ENCODE measurements at places on chromosomes 5 and 9.

- peak; percentile 20 for DNase-seq
Measured at GRCh38 chr5:58241389-58241788, 218.5 kb downstream of the PLK2 start.

GRCh38 chr5:172178991-172179989 lies 8.7 kb downstream of the STK10 start:
- no peak for DNase-seq

- DNase-seq, result no peak
Measured at GRCh38 chr5:158349987-158350386, 491.0 kb upstream of the CLINT1 start.

- DNase-seq, result no peak
Measured at GRCh38 chr5:179267671-179268083, 77.6 kb downstream of the ADAMTS2 start.

- no peak for DNase-seq
Measured at GRCh38 chr9:22157828-22158227, 148.7 kb upstream of the CDKN2B start.

GRCh38 chr5:61461417-61461816 lies 129.4 kb downstream of the ZSWIM6 start:
- DNase-seq, result peak; percentile 64

DNA sequence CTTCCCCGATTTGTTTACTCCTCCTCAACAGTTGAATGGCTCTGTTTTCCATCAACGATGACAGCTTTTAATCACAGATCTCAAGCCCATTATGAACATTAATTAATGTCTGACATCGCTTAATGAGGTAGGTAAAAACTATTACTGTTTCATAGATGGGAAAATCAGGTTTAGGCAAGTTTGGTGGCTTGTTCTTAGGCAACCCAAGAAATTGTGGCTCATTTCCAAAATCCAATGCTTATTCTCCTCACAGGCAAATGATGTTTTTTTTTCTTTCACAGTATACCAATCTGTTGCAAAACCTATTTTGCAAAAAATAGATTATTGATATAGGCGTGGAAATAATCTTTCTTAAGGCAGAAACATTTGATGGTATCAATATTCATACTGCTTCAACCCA lies 70.8 kb upstream of the CHD1 start:
- no peak for DNase-seq

GRCh38 chr9:127561491-127562278 lies 50.4 kb upstream of the STXBP1 start:
- peak; percentile 66 for DNase-seq

GRCh38 chr5:75610201-75610600 lies 1.1 kb upstream of the ANKDD1B start:
- peak; percentile 10 for DNase-seq

DNA sequence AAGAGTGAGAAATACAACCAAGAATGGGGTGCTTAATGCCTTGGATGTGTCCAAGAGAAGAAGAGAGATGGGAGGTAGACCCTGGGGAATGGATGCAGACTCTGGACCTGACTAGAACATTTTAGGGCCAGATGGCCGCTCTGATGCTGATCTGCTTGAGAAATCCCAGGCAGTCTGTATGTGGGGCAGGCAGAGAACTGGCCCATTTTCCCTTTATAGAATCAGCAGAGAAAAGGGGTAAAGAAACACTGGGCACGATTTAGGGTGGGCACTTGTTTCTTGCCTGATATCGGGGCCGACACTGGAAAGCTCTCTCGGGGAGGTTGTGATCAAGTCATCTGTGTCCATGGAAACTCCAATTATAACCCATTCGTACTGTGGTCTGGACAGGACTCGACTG lies 118.5 kb upstream of the FSTL4 start:
- DNase-seq, result no peak

- no peak for DNase-seq
Measured at GRCh38 chr5:151451626-151452520, 4.5 kb downstream of the SLC36A1 start.

GRCh38 chr5:172238334-172238733 lies 44.4 kb downstream of the EFCAB9 start:
- DNase-seq, result no peak

DNA sequence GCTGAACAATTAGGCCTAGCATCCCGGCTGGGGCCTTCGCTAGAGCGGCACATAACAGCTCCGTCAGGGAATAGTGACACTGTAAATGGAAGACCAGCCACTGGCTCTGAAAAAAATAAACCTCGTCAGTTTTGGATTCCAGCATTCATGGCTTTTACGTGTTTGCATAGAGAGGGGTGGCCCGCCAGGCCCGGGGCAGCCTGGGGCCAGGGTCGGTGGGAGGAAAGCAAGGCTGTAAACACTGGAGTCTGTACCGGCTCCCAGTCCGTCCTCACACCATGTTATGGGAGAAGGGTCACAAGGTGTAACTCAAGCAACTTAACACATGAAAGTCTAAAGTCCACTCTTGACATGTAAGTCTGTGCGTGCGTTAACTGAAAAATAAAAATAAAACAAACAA lies 11.2 kb downstream of the CCNI2 start:
- no peak for DNase-seq

- no peak for DNase-seq
Measured at GRCh38 chr9:84322828-84323227, 17.7 kb downstream of the SLC28A3 start.

GRCh38 chr5:139361835-139362429 lies 20.3 kb downstream of the PAIP2 start:
- DNase-seq, result no peak

GRCh38 chr5:179375236-179375685 lies 30.0 kb upstream of the ADAMTS2 start:
- DNase-seq, result no peak

- peak; percentile 45 for DNase-seq
Measured at GRCh38 chr5:114223866-114224265, 138.0 kb upstream of the KCNN2 start.

DNA sequence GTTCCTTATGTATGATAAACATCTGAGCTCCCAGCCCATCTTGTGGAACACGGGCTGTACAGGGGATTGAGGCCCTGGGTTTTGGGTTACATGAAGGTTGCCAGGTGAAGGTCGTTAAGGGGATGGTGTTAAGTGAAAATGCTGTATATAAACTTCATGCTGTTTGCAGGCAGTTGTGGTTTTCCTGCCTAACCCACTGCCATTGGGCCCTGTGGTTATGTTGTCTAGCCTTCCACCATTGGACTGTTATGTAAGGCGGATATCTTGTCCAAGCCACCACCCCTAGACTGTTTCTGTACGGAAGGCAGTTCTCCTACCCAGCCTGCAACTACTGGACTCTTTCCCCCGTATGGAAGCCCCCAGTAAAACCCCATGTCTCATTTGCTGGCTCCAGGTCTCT lies 246.1 kb downstream of the KIF4B start:
- DNase-seq, result no peak

DNA sequence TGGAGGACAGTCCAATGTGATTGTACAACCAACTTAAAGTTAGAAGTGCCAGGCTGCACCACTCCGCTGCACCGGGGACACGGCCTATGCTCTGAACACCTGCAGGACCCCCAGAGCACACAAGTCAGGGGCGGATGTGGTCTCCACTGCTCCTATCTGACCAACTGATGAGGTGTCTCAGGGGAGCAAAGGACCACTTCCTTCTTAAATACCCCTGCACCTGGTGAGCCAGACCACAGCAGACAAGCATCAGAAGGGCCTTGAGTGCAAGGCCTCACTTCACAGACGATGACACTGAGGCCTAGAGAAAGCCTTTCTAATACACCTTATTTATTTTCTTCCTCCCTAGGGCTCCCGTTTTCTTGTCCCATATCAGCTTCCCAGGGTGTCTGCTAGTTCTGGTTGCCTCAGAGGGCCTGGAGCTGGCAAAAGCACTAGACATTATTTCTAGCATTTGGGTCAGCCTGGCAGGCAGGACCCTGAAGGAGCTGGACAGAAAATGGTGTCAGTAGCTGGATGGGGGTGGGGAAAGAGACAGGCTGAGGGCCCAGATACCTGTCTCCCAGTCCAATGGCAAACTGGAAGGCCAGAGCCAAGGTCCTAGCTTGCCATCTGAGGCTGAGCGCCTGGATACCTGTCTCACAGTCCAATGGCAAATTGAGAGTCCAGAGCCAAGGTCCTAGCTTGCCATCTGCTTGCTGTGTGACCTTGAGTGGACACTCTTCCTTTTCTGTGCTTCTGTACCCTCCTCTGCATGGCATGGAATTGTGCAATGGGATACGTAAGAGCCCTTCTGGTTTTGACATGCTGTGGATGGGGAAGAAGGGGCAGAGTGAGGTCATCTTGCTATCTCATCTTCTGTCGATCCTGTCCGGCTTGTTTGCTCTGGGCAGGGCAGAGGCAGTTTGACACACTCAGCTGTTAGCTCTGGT lies 9.0 kb downstream of the CCDC69 start:
- DNase-seq, result no peak

DNA sequence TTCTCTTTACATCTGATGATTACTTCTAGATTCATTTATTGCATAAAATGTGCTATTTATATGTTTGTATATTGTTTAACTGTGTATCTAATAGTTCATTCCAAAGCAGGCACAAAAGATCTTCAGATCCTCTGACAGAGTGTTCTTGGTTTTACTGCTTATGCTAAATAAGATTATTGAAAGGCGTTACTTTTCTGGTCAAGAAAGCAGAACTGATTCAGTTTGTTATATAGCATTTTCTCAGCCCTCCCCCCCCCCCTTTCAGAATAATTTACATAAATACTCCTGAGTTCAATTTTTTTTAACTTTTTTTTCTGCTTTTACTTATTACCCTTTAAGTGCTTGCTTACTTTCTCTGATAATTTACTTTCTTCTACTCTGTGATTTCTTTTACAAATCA lies 15.4 kb downstream of the CDC42SE2 start:
- no peak for DNase-seq

GRCh38 chr9:68714416-68715180 lies 9.6 kb downstream of the PIP5K1B start:
- no peak for DNase-seq

DNA sequence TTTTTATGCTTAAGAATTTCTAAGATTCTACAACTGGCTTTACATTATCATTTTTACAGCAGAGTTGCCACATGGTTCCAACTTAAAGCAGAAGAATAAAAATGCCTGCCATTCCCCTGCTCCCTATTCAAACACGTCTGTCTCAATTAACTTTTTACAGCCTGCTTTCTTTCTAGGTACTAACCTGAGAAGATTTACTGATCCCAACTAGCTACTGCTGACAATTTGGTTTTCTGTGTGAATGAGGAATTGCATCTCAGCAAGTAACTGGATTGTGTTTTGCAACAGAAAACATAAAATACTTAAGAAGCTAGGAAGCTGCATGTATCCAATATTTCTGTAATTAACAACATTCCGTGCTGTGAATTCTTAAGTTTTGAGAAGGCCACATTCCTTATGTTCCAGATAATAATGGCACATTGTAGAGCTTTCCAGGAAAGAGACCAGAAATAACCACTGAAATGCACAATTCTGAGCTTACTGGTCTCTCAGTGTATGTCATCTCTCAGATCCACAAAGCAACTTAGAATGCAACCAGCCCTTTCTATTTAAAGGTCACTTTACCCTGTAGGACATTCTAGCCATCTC lies 306.8 kb upstream of the NMUR2 start:
- DNase-seq, result no peak

DNA sequence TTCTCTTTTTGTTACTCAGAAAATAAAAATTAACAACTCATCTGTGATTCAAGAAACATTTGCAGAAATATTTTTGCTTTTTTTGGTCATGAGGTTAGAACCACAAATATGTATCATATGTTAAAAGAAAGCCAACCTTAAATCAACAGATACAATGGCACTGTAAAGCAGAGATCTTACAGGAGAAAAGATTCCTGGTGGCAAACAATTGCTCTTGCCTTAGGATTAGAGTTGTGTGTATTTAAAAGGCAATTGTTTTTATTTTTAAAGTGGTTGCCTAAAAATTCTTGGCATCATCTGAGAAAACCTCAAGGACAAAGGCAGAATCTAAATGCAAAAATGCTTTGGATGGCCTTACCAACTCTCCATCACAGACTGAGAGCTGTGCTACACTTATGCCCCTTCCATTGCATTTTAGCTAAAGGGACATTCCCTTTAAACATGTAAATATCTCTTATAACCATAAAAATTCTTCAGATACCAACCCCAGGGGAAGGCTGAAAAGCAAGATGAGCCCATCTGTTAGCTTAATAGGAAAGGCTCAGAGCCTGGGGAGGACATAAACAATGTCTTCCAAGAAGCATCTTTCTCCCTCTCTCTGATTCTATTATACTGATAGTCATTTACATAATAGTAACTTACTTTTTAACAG lies 100.4 kb downstream of the FAM114A2 start:
- no peak for DNase-seq

DNA sequence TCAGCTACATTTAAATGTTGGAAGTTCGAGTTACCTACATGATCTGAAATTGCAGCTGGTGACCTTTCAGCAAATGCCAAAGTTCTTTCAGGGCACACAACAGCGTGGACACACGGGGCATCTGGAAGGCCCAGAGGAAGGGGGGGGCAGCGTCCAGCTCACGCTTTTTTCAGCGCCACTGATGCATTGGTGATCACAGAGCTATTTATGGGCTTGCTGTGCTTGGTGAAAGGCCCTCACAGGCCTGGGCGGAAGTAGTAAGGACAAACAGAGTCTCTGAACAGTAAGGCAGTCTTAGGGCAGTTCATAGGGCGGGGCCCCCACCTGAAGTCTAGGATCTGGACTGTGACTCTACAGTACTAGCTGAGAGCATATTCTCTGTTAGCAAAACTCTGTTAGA lies 6.6 kb upstream of the FBP2 start:
- DNase-seq, result no peak

DNA sequence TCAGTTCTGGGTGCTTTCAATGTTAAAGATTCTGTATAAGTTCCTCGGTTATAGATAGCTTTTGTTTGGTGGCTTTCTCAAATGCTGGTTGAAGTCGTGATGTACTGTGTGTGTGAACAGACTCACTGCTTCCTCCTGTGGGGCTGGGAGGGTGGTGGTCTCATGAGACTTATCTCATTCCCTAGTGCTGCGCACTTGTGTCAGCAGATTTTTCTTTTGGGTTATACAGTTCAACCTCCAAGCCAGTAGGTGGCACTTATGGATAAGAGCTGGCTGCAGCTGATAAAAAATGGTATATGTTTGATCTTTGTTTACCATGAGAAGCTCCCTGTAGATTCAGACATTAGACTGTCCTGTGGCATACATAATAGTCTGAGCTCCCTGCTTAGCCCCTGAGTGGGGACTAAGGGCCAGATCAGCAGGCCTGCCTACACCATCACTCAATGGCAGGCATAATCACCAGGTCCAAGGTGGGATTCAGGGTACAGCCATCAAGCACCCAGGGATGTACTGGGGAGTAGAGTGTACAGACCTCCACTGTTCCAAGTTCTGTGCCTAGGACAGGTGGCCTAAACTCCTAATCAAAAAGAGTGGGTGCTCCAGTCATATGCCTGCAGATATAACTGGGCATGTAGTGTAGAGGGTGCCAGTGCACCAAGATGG lies 174.2 kb downstream of the OXCT1 start:
- DNase-seq, result peak; percentile 63
